ENCODE measurements at places on chromosomes 6 and 20.

DNA sequence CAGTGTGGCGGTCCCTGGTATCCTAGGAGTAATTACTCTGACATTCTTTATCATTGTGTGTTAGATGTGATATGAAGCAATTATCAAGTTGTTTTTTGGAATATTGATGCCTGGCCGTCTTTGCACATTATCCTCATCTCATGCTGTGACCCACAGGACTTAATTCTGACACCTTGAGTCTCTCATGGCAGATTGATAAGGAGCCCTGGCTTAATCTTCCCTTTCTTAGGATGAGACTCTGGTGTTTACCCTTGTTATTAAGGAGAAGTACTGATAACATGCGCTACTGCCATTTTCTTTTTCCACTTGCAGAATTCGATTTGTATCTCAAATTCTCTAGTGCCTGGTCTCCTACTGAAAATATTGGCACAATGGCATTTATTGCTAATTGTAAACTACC, 980.2 kb downstream of the KIF16B start:
- no peak for DNase-seq

DNA sequence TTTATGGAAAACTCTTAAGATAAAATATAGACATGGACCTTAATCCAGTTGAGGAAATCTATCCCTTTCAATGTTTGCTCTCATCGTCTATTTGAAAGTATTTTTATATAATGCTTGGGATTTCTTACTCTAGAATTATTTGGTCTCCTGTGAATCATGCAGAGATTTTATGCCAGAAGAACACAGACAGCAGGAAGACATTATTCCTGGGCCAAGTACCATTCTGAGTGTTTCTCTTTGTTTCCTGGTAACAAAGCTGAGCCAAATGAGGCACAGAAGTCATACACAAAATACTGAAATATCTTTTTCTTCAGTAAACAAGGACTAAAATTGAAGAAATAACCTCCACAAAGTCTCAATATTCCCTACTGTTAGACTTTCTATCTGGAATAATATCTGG, 538.2 kb upstream of the EYS start:
- no peak for DNase-seq

DNA sequence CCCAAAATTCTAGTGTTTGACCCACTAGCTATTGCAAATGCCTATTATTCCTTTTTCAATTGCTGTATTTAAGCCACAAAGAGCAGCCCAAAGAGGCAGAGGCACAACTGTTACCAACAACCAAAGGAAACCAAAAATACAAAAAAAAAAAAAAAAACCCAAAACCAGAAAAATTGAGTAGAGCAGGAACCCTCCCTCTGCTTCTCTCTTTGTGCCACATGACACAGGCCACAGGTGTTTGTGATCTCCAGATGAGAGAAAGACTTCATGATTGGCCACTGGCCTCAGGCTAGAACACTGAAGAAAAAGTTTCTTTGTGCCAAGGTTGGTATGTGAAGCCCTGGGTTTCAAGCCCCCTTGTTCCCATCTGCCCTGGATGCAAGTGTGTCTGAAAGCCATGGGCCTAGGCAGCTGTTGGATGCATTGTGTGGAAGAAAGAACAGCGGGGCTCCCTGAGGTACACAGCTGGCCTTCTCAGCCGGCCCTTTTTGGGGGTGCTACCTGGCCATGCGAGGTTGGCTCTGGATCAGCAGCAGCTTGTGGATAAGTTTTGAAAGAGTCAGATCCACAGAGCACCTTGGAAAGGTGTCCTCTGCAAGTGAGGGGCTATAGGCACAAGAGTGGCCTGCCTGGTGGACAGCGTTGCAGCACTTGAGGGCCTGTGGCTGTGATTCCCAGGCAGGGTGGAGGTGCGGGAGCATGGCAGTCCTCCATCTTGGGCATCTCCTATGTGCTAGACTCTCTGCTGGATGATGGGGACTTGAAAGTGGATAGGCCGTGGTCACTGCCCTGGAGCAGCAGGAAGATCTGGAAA, 204.5 kb downstream of the ZDHHC14 start:
- DNase-seq: no peak

DNA sequence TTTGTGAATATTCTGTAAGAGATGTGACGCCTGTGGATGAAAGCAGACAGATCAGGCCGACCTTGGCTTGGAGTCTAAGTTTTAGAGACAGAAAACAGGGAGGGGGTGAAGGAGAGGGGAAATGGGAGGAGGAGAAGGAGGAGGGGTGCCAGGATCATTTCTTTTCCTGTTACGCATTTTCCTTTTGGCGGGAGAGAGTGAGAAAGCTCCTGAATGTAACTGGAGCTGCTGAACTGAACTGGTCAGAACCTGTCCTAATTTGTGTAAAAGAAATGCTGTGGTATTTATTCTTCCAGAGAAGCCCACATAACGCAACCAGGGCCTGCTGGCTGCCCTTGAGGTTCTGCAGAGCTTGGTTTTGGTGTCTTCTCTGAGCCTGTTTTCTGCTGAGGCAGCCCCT, 41.9 kb downstream of the UTRN start:
- DNase-seq: no peak

- no peak for DNase-seq
These were observed 191.1 kb downstream of the SAMD5 start for GRCh38 chr6:147699637-147700036.

DNA sequence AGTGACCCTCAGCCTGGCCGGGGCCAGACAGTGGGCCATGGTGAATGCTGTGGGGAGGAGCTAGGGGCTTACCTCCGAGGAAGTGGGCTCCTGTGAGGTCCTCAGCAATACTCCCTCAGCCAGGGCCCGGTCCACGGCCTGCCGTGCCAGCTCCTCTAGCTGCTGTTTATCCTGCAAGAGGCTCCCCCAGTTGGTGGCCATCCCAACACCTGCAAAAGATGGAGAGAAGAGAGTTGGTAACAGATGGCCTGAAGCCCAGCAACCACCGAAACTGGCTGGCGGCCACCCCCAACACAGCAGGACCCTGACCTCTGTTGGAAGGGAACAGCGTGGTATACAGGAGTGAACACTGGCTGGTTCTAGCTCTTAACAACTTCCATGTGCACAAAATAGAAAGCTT, 4.0 kb downstream of the GSS start:
- DNase-seq: no peak

DNA sequence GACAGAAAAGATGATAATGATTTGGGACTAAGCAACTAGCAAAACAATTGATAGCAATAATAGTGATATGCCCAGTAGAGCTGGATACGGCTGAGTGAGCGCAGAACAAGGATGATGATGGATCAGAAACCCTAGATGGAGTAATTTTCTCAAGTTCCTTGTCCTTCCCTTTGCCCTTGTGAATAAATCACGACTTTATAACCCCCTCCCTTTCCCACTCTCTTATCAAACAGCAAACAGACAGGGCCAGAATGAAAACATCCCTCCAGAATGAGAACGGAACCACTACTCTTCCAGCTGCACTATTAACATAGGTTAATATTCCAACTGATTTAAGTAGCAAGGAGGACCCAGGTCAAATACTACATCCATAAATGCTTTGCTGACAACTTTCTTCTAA, 1.3 kb upstream of the MTFR2 start:
- DNase-seq: no peak

DNA sequence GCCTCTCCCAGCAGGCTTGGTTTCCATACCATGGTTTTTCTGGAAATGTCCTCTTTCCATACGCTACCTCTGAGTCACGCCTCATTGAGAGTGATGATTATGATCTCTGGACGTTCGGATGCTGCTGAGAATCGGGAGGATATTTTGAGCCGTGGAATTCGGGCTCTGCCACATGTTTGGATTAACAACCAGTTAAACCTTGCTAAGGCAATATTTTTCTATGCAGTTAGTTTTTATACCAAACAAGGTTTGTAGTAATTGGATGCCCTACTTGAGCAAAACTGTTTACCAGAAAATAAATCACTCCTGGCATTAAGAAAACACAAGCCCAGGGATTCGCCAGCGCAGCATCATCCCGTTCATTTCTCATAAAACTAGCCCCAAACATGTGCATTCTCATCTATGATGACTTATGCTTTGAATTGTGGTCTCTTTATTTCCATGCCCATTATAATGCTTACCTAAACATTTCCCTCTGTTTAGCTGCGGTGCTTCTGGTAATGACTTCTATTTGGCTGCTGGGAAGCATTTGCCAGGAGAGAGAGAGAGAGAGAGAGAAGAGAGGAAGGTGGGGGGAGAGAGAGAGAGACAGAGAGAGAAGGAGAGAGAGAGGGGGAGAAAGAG, 198.9 kb downstream of the CLIC5 start:
- peak; percentile 49 for DNase-seq

DNA sequence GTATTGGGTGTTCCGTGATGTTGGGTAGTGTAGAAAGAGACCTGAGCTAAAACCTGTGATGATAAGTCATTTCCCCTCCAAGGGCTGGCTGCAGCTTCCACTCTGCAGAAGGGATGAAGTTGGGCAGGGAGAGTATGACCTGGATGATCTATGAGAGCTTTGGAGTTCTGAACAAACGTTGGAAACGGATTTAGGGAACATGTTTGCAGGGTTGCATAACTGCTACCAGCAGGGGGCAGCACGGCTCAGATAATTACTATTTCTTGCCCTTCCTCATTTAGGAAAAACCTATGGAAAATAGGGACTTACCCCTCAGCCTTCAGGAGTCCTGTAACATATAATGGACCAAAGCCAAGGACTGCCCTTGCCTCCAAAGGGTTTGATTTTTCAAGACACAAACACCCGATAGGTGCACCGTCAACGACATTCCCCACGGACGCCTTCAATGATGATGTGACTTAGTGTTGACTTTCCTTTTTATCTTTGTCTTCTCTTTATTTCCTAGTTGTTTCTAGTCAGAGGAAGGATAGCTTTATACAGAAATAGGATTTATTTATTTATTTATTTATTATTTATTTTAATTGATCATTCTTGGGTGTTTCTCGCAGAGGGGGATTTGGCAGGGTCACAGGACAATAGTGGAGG, 164.9 kb upstream of the SASH1 start:
- peak; percentile 34 for DNase-seq

DNA sequence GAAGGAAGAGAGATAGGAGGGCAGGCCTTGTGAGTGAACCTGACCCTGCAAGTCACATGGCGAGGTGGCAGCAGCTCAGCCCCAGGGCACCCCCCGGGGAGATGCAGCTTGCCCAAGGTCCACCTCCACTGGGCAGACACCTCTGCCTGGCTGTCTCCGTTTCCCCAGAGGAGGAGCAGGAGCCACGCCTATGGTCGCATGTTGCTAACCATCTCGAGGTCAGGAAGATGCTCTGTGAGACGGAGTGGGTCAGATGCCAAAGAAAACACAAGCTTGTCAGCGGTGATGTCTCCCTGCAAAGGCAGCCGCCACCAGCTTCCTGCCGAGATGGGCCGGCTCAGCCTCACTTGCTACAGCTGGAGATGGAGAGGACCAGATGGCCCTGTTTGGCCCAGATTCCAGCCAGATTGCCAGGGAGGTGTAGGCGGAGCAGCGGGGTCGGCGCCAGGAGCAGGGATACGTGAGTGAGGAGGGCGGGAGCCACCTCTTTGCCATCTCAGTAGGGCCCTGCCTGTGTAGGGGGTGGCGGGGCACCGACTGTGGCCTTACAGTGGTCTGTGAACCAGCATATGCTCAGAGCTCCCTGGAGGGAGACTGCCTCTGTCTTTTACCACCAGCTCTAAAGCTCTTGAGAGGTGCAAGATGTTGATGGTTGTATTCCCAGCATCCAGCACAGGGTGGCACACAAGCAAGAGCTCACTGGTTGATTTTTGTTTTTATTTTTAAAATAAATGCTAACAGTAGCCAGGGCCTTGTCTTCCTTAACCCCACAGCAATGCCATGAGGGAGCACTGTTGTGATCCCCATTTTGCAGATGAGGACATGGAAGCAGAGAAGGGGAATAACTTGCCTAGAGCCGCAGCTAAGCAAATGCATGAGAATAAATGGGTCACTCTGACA, 42.9 kb upstream of the FAM83D start:
- DNase-seq: peak; percentile 11
